ENCODE measurements at places on chromosomes 7 and 10.

DNA sequence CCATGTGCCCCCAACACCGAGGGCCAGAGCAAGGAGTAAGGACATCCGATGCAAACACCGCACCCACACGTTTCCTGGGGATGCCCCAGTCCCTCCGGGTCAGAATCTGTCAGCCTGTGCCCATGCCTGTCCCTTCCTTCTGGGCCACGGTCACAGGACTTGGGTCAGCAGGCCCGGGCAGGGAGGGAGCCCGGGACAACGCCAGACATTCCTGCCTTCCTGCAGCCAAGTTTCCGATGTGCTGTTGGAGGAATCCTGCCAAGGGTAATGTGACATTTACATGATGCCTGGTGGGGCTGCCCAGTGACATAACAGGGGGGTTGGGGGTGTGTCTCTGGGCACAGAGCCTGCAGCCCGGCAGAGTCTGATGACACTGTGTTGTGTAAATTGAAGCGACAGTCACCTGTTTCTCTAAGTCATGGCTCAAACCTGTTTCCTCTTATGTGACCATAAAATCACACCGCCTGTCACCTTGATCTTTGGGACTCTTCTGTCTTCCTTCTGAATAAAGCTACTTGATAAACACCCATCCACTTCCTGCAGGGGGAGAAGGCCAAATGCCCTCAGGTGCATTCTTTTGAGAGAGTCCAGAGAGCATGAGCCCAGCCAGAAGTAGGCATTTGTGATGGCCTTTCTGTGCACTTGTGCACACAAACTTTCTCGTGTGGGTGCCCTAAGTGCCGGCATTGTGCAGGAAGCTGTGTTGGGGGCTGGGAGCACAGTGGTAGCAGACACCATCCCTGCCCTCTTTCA is 175.3 kb upstream of the RHEB start:
- DNase-seq: peak; percentile 68

- DNase-seq: peak; percentile 93
These were observed 134.3 kb upstream of the PDE1C start for GRCh38 chr7:32204361-32205018.

DNA sequence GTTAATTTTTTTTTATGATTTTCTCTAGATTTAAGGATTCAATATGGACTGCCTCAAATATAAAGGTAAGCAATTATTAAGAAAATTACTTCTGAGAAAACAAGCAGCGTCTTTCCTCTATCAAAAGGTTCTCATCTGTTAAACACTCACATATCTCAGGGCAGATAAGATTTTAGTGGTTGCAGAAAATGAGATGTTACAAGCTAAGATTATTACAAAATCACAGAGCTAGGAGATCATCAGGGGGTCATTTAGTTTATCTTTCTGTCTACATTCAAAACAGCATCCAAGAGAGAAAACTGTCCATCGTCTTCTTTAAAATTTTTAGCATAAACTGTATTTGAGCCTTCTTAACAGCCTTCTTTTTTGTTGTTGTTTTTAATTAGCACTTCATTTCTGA is 29.1 kb upstream of the RHOBTB1 start:
- DNase-seq: no peak

GRCh38 chr7:109092268-109092667 is 522.6 kb downstream of the DNAJB9 start:
- DNase-seq: no peak

- DNase-seq: no peak
These were observed 6.3 kb upstream of the WNT16 start for GRCh38 chr7:121322460-121322859.

DNA sequence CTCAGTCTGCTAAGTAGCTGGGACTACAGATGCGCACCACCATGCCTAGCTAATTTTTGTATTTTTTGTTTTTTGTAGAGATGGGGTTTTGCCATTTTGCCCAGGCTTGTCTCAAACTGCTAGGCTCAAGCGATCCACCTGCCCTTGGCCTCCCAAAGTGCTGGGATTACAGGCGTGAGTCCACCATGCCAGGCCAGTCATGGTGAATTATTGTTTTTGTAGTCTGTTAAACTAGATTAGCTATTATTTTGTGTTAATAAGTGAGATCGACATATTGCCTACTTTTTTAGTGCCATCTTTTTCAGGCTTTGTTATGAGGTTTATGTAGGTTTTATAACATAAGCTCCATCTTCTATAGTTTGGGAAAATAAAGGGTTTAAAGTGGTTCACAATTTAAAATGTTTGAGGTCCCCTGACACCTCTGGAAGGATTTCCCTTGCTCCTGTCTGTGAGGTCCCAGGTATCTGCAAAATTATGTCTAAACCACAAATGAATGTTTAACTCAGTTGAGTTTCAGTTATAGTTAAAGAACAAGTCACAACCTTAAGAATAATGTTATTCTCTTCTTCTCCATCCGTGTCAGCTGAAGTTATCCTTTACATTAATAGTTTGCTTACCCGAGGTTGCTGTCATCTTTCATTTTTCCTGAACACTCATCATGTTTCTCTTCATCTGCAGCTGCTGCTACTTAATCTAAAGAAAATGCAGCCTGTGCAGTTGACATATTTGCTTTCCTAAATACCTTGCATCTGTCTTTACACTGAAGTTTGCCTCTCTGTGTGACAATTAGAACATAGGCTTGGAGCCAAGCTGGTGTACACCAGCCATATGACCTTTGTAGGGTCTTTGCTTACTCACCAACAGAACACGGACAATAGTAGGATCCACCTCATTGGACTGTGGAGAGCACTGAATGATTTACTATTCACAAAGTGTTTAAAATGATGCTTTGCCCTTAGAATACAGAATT is 8.9 kb upstream of the VSTM4 start:
- DNase-seq: peak; percentile 71

DNA sequence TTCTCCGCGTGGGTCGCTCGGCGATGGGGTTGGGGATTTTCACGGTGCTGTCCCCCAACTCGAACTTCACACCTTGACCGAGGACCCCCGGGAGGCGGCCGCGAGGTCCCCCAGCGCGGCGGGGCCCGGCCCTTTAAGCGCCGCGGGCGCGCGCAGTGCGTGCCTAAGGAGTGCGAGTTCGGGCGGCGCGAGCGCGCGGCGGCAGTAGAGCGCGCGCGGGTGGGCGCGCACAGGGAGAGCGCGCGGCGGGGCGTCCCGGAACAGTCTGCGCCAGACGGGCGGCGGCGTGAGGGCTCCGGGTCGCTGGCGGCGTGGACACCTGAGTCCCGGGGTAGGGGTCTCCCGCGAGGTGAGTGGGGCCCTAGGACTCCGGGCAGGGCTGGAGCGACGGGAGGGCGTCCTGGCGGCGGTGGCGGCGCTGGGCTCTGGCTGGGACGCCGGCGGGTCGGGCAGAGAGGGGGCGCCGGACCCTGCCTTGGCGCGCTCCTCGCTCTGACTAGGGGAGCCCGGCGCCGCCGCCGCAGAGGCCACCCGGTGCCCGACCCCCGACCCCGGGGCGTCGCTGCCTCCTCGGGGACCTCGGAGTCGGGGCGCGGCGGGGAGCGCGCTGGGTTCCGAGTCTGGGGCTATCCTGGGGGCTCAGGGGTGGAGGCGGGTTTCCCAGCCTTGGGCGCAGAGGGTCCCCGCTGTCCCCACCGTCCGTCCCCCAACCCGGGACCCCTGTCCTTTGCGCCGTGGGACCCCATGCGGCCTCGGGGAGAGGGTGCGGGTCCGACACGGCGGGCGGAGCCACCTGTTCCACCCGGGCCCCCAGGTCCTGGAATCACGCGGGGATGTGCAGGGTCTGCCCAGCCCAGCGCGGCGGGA is at the start of gene PROSER2:
Gene PROSER2, plus strand, starts transcription at position 235 of the 867 bp plus-strand sequence. CDS start 28,722 bp downstream, outside the sequence.
- peak; percentile 77 for DNase-seq

GRCh38 chr7:121005996-121006584 is 17.6 kb downstream of the CPED1 start:
- DNase-seq: no peak

DNA sequence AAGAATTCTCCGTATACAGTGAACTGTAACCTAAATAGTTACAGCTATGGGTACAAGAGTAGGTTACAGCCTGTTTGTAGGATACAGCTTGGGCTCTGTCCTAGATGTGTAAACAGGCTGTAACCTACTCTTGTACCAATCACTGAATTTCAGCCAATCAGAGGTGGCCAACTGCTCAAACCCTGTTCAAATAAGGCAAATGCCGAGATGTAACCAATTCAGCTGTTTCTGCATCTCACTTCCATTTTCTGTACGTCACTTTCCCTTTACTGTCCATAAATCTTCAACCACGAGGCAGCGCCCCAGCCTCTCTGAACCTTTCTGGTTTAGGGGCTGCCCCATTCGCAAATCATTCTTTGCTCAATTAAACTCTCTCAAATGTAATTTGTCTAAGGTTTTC is 8.3 kb upstream of the MMP21 start:
- DNase-seq: no peak

GRCh38 chr7:5232874-5233273 is 42.8 kb downstream of the WIPI2 start:
- DNase-seq: no peak

DNA sequence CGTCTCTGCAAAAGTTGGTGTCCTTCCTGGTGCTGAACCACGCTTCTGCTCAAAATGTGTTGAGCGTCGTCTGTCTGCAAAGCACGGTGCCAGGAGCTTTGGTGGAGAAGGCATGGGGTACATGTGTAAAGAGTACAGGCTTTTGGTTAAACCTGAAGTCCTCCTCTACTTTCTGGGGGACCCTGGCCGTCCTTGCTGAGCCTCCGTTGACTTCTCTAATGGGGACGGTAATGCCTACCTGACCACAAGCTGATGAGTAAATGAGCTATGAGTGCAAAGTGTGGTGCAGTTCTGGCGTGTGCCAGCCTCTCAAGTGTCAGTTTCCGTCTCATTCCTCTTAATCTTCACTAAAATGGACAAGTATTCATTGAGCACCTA is 527 bp upstream of the HERPUD2 start:
- DNase-seq: no peak

DNA sequence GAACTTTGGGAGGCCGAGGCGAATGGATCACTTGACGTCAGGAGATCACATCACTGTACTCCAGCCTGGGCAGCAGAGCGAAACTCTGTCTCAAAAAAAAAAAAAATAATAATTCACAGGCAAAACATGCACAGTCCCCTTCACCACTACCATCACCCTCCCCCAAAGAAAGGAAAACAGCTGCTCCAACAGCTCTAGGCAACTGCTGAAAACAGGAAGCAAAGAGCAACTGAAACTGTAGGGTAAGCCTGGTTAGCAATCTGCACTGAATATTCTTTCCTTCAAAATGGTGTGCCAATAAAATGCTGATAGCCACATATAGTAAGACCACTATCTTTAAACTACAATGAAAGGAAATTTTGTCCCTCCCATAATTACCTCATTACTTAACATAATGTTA is 11.8 kb downstream of the NT5C2 start:
- peak; percentile 79 for DNase-seq

GRCh38 chr7:131883769-131884168 is 327.3 kb upstream of the PODXL start:
- no peak for DNase-seq

DNA sequence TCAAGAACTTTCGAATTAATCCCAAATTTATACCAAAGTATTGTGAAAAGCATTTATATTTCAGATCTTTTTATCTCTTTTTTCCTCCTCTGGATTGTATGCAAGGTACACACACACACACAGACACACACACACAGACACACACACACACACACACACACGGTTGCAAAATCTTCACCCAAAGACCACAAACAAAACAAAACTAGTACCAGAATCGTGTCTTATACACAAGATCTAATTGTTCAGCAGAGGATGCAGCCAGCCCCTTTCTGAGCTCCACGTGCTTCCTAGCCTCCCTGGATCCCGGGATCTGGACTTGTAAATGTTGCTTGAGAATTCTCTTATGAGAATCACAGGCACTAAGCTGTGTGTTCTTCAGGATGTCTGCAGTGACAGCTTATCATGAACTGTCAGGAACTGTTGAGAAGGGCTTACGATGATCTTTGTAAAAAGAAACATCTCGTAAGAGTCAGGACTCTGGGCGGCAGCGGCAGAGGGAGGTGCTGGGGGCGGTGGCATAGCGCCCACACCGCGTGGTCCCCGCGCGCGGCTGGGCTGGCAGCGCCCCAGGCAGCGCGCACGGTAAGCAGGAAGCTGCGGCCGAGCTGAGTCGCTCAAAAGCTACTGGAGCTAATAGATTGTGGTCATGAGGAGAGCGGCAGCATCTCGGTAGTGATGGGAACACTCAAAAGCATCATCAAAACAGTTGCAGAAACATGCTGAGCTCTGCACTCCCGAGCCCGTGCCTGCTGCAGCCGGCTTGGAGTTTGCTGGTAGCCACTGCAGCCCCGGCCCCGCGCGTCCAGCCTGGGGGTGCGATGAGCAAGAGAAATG is 277.6 kb downstream of the GATA3 start:
- peak; percentile 56 for DNase-seq

DNA sequence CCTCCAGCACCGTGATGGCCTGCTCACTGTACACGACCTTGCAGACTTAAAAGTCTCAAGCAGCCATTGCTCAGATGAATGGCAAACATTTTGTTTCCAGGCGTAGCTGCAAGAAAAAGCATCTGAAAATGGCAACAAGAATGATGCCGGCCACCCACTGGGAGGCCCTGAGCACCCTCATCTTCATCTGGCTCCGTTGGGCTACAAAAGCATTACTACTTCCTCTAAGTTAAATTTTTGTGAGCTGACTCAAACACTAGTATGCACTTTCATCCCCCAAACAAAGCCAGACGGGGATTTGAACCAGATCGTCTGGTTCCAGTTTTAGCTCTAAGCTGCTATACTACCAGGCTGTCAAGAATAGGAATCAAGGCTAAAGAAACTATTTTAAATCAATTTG is 116.6 kb upstream of the CDK1 start:
- DNase-seq: no peak

- DNase-seq: peak; percentile 26
These were observed 28.7 kb downstream of the GBF1 start for GRCh38 chr10:102274062-102274461.

- DNase-seq: peak; percentile 34
These were observed 186.4 kb downstream of the PDE1C start for GRCh38 chr7:31883761-31884164.
